ENCODE measurements at places on chromosomes 5 and 9.

DNA sequence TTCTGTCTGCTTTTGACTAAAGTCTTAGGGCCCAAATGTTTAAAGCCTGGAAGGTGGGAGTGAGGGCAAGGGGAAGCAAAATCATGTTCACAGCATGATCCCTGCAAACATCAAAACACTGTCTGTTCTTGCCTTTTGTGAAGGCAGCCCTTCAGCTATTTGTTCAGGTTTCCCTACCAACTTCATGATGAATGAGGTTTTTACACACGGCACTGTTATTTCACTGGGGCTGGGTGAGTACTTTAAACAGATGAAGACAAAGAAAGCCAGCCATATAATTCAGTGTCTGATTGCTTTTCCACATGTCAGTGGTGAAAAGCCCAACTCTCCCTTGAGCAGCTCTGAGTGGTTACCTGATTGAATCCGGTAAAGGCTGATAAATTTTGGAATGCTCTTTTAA, 224.7 kb upstream of the GRAMD2B start:
- ATAC-seq: no peak

- no peak for ATAC-seq
These were observed 65.2 kb downstream of the TMEM167A start for GRCh38 chr5:83011985-83012384.

- no peak for ATAC-seq
These were observed 1143.8 kb downstream of the MAT2B start for GRCh38 chr5:164649266-164649665.

DNA sequence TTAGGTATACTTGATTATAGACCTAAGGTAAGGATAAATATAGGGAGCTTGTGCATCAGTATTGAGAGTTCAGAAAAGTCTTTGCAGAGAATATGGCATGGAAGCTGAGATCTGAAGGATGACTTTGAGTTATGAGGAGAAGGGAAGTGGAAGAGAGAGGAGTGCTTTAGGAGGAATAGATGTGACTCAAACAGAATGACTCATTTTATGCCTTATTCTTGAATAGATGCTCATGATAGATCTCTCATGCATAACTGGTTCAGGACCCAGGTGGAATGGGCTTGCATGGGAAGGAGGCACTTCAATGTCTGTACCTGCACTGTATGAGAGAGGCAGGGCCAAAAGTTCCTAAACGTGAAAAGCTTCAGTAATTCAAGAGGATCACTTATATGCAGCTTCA, 103.3 kb downstream of the CWC27 start:
- no peak for ATAC-seq

DNA sequence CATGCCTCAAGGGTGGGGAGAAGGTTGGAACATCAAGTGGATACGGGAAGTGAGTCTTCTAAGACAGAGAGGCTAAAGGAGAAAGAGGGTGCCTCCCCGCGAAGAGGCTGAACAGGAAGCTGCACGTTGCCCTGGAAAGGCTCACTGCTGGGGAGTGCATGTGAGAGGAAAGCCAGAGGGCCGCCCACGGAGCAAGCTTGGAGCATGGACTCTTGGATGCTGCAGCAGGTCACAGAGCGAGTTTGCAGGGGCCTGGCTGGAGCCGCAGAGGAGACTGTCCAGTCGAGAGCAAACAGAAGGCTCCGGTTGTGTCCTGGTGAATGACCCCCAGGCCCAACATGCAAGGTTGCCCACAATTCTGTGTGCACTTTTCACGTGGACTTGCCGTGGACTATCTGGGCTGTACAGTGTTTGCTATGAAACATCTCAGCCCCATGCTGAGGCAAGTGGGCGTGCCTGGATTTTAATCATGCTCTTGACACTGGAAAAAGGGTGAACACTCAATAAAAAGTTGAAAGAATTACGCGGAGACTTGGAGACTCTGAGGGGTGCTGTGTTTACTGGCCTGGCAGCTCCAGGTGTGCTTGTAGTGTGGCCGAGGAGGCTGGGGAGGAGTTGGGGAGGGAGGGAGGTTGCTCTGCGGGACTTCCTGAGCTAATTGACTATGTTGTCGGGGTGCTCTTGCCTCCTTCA, 54.5 kb upstream of the GARNL3 start:
- ATAC-seq: no peak

GRCh38 chr5:124748687-124749594, 2.5 kb upstream of the ZNF608 start:
- ATAC-seq: peak; percentile 84
